Activated T-cell treated with anti-CD3 and anti-CD28 coated beads, Interleukin-2, amount 50 U/mL, for 1 hour (primary cell): ENCODE measurements at places on chromosomes 13 and 19.

GRCh38 chr13:19184176-19184575, 2.6 kb upstream of the TUBA3C start:
- no peak for DNase-seq

GRCh38 chr13:77033717-77034302, 6.9 kb upstream of the FBXL3 start:
- no peak for DNase-seq

- DNase-seq: no peak
Measured at GRCh38 chr13:58018865-58019264, 387.3 kb downstream of the PCDH17 start.

- no peak for DNase-seq
Measured at GRCh38 chr13:79884890-79885289, 403.9 kb downstream of the NDFIP2 start.

DNA sequence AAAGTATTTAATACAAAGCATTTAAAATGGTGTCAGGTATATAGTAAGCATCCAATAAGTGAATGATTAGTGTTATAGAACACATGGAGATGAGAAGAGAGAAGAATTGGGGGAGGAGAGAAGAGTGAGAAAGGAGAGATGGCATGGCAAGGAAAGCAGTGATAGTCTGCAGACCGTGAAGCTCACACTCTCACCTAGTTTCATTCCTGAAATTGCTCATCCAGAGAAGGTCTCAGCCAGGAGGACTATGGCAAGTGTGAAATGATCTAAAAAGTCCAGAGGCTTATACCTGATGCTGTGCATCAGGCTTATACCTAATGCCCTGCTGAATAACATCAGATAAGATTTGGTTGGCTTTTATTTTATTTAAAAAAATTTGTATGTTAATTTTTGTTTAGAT, 351.6 kb upstream of the KLF12 start:
- no peak for DNase-seq

DNA sequence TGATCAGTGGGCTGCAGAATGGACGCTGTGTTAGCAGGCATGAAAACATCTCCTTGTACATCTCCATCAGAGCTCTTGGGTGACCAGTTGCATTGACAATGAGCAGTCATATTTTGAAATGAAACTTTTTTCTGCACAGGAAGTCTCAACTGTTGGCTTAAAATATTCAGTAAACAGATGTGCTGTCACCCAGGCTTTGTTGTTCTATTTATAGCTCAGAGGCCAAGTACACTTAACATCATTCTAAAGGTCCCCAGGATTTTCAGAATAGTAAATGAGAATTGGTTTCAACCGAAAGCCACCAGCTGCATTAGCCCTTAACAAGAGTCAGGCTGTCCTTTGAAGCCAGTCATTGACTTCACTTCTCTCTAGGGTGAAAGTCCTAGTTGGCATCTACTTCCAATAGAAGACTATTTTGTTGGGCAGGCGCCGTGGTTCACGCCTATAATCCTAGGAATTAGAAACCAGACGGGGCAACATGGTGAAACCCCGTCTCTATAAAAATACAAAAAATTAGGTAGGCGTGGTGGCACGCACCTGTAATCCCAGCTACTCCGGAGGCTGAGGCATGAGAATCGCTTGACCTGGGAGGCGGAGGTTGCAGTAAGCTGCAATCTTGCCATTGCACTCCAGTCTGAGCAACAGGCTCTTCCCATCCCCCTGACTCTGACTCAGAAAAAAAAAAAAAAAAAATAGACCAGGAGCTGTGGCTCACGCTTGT, 7.9 kb upstream of the PDE4A start:
- no peak for DNase-seq

DNA sequence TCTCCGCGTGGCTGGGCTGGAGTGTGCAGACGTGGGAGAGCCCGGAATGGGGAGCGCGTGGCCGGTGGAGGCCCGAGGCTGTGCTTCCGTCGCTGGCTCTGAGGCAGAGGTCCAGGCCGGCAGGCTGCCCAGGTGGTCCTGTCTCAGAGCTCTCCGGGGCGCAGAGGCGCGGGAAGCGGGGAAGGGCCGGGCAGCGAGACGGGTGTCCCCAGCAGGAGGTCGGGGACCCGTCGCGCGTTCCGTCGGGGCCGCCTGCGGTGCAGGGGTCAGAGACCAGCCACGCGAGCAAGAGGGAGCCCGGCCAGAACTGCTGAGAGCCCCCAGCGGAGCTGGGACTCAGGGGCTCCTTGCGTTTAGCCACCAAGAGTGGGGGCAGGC, 1.3 kb upstream of the C1QTNF9 start:
- DNase-seq: no peak

GRCh38 chr13:37667702-37668101, 69.1 kb upstream of the POSTN start:
- no peak for DNase-seq

GRCh38 chr19:29965492-29965891, 23.5 kb downstream of the URI1 start:
- no peak for DNase-seq

DNA sequence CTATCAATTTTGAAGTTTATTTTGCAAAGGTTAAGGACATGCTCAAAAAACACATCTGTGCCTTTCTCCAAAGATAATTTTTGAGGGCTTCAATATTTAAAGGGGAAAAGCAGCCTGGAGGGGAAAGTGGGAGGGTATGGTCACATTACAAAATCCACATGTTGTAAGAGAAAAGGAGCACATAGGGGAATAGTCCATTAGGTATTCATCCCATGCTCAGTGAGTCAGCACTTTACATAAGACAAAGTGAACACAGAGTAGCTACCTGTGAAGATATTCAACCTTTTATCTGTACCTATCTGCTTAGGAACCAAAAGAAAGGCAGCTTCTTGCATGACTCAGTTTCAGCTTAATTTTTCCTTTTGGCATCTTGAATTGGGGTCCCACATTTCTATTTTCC, 932.0 kb downstream of the SLITRK6 start:
- DNase-seq: no peak

DNA sequence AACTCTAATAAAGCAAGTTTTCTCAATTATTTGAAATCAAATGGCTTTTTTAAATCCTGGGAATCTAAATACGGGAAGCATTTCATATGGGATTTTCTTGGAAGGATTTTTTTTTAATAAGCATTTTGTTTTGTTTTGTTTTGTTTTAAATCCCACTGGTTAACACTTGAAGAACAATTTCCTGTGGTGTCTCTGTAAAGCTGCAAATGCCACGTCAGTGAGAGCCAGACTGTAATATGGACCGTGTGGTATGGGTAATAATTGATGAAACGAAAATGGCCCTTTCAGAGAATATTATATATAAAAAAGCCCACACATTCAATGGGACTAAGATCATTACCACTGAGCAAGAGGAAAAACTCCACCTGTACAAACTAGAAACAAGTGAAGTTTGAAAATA, 33.9 kb upstream of the MIR17HG start:
- no peak for DNase-seq

- no peak for DNase-seq
Measured at GRCh38 chr13:91162180-91162579, 185.3 kb upstream of the MIR17HG start.

- DNase-seq: no peak
Measured at GRCh38 chr13:104170980-104171555, 1104.9 kb upstream of the SLC10A2 start.

- no peak for DNase-seq
Measured at GRCh38 chr19:52957591-52957990, 5.1 kb downstream of the ZNF816 start.

- DNase-seq: no peak
Measured at GRCh38 chr19:58086825-58087710, 11.0 kb downstream of the ZSCAN18 start.

DNA sequence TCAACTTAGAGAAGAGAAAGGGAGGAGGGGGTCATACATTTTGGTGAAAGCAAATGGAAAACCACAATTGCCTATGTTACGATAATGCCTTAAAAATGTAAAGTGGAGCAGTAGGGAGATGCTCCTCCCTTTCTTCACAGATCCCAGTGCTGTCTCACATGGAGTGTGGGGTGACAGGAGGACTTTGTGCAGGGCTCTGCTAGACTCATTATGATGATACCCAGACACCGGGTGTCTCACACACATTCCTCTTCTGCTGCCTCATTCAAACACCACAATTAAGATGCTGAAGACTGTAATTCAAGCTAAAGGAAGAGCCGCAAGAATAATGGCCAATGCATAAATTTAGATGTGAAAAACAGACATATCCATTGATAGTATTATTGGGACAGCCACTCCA, 150.6 kb downstream of the LHFPL6 start:
- no peak for DNase-seq

DNA sequence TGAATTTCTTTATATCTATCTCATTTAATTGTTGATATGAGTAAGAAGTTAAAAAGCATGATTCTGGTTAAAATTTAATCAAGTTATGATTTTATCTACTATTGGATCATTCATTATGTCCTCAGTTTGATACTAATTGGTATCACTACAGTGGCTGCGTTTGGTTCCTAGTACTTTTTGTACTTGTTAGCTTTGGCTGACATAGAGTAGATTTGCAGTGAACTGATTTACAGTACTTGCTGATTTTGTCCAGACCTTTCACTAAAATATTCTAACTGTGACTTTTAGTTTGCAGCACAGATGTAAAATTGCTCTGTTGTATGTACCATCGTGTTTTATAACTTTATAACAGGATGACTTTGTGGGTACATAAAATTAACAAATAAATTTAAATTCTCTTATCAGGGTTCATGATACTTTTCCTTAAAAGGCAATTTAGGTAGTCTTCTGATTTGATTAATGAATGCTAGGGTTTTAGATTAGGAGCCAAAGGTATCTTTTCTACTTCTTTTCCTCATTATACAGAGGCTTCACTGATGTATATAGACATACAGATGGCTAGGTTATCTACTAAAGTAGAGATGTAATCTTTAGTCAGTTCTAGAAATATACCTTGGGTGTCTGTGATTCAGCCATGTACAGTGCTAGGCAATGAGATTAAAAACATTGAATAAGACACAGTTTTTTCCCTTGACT, 8.7 kb downstream of the UCHL3 start:
- no peak for DNase-seq

DNA sequence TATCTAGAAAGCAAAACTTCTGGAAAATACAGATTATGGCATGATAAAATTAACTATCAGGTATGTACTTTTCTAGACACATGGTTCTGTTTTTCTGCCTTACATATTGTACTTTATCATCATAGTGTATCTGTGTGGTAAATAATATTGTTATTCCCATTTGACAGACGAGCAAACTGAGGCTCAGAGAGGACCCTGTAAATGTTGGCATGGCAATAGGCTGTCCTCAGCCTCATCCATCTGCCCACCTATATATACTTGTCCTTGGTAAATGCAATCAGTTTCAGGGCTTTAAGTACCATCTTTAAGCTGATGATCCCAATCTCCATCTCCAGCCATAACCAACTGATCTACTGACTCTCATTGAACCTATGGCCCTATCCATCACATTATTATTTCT, 178.0 kb downstream of the DCT start:
- no peak for DNase-seq

DNA sequence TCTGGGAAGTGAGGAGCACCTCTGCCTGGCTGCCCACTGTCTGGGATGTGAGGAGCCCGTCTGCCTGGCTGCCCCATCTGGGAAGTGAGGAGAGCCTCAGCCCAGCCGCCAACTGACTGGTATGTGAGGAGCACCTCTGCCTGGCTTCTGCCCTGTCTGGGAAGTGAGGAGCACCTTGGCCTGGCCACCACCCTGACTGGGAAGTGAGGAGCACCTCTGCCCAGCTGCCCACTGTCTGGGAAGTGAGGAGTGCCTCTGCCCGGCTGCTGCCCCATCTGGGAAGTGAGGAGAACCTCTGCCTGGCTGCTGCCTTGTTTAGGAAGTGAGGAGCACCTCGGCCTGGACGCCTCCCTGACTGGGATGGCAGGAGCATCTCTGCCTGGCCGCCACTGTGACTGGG, 64.8 kb downstream of the ZNF708 start:
- DNase-seq: no peak

DNA sequence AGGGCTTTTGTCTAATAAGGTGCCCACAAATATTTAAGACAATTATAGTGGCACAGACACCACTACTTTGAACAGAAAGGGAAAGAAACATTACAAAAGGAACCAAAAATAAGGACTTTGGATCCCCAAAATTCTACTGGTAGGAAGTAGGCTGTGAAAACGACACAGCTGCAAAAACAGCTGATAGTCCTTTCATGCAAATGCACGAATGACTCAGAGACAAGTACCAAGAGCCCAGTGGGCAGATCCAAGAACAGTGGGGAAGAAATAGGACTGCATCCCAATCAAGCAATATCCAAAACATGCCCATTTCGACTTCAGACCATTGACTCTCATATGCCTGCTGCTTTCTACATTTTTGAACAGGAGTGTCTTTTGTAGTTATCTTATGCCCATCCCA, 269.4 kb upstream of the NBEA start:
- no peak for DNase-seq

GRCh38 chr13:95708391-95708774, 31.4 kb downstream of the DNAJC3 start:
- no peak for DNase-seq

- DNase-seq: no peak
Measured at GRCh38 chr13:27789495-27790303, 2.6 kb upstream of the GSX1 start.

- DNase-seq: no peak
Measured at GRCh38 chr19:2355168-2356035, 4.7 kb upstream of the TMPRSS9 start.

DNA sequence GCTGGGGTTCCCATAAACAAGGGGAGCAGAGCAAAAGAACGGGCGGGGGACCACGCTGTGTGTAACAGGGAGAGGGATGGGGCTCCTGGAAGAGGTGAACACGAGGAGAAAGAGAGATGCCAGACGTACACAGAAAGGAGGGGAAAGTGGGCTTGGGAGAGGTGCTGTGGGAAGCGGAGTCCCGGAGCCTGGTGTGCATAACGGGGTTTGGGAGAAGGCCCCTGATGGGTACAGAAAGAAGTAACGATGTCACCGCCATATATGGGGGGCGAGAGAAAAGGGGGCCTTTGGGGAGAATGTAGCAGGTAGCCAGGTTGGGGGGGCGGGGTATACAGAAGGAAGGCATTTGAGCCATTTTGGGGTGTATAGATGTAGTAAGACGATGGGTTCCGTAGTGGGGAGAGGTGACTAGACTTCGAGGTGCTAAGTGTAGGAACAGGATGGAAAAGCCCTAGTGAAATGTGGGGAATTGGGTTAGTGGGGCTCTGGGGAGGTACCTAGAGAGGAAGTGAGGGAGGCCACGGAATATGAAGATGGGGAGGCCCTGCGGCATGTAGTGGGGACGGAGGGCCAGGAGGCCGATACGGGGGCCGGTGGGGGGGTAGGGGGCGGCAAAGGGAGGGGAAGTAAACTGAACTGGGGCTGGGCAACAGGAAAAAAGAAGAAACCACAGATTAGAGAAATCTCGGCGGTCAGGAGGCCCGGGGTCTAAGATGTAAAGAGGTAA, 787 bp downstream of the ZNF580 start:
- DNase-seq: no peak

GRCh38 chr13:113091211-113091771, 14.3 kb upstream of the F7 start:
- no peak for DNase-seq

GRCh38 chr13:24207841-24208667, 47.5 kb downstream of the SPATA13 start:
- no peak for DNase-seq

- peak; percentile 23 for DNase-seq
Measured at GRCh38 chr19:16365300-16365996, 40.8 kb downstream of the KLF2 start.
